ENCODE measurements at places on chromosomes 6 and 20.

DNA sequence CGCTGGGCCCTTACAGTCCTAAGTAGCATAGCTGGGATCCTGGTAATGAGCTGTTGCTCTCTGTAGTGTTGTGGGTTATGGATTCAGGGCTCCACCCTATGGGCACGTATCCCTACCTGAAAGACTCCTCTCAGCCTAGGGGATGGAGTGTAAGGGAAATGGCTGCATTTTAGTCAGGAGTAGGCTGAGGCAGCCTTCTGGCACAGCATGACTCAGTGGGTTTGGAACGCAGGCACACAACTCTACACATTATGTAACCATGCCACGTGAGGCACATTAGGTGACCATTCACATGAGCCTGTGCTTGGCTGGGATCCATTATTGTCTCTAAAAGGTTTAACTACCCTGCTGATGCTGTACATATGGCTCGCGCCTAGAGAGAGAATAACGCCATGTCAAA is 27.8 kb downstream of the HDDC2 start:
- no peak for DNase-seq

DNA sequence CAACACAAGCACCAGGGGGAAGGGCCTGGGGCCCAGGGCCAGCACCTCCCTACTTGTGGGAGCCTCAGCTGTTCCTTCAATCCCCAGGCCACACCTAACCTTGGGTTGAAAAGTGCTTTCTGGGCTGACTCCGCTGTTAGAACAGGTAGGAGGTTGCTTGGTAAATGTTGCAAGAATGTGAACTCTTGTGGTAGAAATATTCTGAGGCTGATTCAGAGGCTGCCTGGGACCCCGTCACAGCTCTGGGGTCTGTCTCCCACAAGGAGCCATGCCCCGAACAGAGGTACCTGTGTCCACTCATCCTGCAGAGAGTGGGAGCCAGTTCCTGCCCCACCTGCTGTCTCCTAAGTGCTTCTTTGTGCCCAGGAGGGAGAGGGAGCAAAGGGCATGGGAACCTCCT is 14.4 kb upstream of the MAS1L start:
- no peak for DNase-seq

DNA sequence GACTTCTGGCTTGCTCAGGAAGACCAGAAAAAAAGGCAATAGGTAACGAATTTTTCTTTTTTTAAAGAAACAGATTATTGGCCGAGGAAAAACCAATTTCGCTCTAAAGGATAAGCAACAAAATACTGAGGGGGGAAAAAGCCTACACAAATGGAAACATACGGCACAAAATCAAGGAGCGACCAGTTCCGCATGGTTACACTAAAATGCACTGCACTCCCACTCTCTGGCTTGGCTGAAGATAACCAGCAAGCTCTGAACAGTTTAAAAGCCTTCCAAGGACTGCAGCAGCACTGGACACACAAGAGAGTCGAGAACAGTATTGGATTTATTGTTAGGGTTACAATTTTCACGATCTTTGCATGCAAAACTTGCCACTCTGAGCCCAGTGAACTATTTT is 881 bp upstream of the MAP7 start:
- no peak for DNase-seq

- no peak for DNase-seq
These were observed 220.4 kb downstream of the LY86 start for GRCh38 chr6:6808915-6809314.

DNA sequence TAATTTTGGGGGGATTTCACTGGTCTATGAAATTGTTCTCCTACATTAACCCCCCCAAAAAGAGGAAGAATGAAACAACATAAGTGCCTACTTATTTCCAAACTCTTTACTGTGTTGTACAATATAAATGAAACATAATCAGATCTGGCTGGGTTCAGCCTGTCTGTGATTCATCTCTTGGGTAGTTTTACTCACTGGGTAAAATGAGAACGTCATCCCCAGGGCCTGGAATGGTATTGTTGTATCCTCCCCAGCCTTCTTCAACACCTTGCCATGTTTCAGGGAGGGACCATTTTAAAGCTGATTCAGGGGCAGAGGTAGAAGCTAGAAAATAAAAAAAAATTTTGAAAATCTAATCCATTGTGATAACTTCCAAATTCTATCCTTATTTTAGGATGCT is 256.7 kb downstream of the PKHD1 start:
- DNase-seq = no peak

Data from esophagus squamous epithelium (tissue), 5 donors.